ENCODE measurements at places on chromosomes 7 and 10.

DNA sequence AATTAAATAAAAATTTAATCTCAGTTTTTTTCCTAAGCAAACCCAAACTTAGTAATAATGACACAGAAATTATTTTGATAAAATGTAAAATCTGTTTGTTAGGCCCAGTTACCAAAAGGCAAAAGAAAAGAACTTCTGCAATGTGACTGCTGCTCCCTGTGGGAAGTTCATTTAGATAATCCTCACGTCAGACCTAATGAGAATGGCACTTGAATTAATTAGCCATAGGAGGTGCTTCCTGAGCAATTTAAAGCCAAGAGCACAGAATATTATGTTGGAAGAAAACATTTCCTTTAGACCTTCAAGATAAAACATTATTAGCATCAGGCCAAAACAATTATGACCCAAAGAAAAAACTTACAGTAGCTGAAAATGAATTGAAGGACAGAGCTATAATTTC lies 19.4 kb downstream of the SPAM1 start:
- DNase-seq = no peak

DNA sequence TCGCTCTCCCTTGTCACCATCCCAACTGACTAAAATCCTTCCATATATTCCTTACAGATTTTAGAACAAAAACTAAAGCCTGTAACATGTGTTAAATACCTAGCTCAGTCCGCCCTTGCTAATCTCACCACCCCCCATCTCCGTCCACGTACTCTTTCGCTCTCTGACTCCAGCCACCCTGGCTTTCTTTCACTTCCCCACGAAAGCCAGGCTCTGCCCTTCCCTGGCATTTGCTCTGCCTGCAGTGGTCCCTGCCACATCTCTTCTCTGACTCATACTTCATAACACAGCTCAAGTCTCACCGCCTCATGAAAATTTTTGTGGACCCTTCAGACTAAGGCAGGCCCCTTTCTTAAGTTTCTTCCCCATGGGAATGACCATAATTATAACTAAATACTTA lies 11.7 kb upstream of the GPAM start:
- no peak for DNase-seq

GRCh38 chr10:89207801-89208551 lies 859 bp upstream of the CH25H start:
- no peak for DNase-seq

DNA sequence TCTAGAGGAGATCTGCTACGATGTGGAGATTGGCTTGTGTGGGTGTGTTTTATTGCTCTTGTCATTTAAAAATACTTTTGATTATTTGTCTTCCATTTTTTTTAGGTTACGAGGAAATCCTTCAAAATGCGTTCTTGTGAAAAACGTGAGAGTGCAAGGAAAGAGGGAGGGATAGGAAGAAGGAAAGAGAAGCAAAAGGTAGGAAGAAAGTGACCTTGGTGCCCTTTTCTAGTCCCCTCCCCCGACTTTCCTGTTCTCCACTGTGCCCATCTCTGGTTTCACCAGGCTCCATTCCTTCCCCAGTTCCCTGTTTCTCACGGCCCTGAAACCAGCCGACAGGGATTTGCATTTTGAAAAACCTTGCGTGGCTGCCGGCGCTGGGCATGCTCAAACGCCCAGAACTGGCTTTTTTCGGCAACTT lies 506 bp upstream of the GNAI1 start:
- DNase-seq = no peak

DNA sequence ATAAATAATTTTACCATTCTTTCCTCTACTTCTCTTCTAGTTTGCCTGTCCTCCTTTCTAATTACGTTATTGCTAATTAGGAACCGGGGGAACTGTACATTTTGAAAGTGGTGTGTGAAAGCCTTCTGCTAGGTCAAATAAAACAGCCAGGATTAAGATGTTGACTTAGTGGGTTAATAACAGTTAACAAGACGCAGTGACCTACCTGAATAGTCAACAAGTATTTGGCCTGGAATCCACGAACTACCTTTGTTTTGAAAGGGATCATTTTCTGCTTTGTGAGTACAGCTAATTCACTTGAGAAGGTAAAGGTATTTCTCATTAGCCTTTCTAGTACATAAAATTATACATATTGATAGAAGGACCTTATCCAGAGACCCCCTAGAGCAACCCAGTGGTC lies 139.9 kb downstream of the COL28A1 start:
- DNase-seq = no peak

DNA sequence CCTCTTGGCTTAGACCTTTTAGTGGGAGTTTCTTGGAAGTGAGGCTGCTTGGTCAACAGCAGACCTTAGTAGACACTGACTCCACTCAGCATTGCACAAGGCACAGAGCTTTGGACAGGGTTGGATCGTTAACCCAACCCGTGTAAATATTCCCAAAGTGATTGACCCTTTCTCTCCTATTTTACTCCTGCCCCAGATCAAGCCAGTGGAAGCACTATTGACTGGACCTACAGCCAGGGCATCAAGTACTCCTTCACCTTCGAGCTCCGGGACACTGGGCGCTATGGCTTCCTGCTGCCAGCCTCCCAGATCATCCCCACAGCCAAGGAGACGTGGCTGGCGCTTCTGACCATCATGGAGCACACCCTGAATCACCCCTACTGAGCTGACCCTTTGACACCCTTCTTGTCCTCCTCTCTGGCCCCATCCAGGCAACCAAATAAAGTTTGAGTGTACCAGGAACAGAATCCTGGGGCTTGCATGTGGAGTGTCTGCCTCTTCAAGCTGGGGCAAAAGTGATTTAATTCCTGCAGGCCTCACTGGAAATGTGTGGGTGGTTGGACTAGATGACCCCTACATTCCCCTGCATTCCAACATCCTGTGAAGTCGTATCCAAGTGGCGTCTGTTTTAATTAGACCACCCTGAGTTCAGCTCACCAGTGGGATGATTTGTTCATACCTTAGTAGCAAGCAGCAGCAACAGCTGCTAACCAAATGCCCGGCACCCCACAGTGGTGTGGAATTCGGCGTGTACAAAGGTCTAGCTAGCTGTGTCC lies 7.5 kb downstream of the CPA1 start:
- no peak for DNase-seq
